SJSA1 (cell line): ENCODE measurements at places on chromosomes 5 and 9. TPM values are rescaled to one million over a fixed set of nuclear protein-coding genes. Genes with fewer than 3 reads are reported as not detected.

GRCh38 chr5:122494109-122494508 lies 182.1 kb downstream of the SNCAIP start:
- H3K4me1 ChIP-seq: no peaks in the 10 kb centered on the region
- no peak for DNase-seq
- H3K36me3 ChIP-seq: no peaks in the 10 kb centered on the region

DNA sequence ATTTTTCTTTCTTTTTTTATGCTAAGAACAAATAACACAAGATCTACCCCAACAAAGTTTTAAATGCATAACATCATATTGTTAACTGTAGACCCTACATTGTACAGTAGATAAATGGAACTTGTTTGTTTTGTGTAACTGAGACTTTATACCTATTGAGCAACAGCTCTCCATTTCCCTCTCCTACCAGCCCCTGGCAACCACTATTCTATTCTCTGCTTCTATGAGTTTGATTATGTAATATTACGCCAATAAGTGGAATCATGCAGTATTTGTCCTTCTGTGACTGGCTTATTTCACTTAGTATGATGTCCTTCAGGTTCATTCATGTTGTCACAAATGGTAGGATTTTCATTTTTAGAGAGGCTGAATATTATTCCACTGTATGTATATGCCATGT lies 308.2 kb upstream of the PRR16 start:
- H3K4me1 ChIP-seq: peaks cover 37% of the 10 kb centered on the region
- no peak overlapping the region for H3K27ac ChIP-seq
- no peaks in the 10 kb centered on the region for H3K27me3 ChIP-seq

- H3K4me3 ChIP-seq: no peak overlapping the region
- no peaks in the 10 kb centered on the region for H3K36me3 ChIP-seq
- H3K27me3 ChIP-seq: 0 out of 2 replicates have a peak, but pooled peaks cover 4% of the 10 kb centered on the region
- DNase-seq: no peak
These were observed 66.7 kb downstream of the SVEP1 start for GRCh38 chr9:110512817-110513216.

- H3K36me3 ChIP-seq: no peaks in the 10 kb centered on the region
- no peaks in the 10 kb centered on the region for H3K27me3 ChIP-seq
- peak; percentile 74 for DNase-seq
- peak overlapping the region; percentile 43 for H3K4me3 ChIP-seq
- no peak overlapping the region for H3K27ac ChIP-seq
These were observed 76.6 kb upstream of the TBCA start for GRCh38 chr5:77852514-77853352.

GRCh38 chr9:124018730-124019697 lies 7.4 kb downstream of the LHX2 start:
- H3K4me1 ChIP-seq: no peaks in the 10 kb centered on the region
- no peaks in the 10 kb centered on the region for H3K36me3 ChIP-seq
- no peak for DNase-seq
- no peak overlapping the region for H3K27ac ChIP-seq

DNA sequence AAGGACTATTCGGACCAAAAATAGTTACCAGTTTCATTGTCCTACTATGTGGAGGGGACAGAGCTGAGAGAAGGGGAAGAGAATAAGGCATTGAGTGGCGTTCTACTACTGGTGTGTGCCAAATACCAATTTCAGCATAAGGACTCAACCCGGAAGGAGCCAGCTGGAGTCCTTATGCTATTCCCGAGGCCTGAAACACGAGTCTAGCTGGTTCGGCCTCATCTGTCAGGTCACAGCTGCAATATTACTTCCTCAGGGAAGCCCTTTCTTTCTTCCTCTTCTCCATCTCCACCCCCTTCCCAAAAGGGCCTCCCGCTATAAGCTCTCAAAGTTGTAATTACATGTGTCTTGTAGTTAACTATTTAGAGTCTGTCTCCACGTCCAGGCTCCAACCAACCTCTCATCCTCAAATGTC lies 20.5 kb upstream of the FER start:
- H3K4me3 ChIP-seq: peak overlapping the region; percentile 57
- peaks cover 11% of the 10 kb centered on the region for H3K4me1 ChIP-seq
- no peaks in the 10 kb centered on the region for H3K27me3 ChIP-seq
- no peaks in the 10 kb centered on the region for H3K36me3 ChIP-seq
- no peak overlapping the region for H3K27ac ChIP-seq

- peaks cover 14% of the 10 kb centered on the region for H3K4me1 ChIP-seq
- H3K36me3 ChIP-seq: no peaks in the 10 kb centered on the region
- H3K4me3 ChIP-seq: no peak overlapping the region
- peak; percentile 36 for DNase-seq
- H3K27me3 ChIP-seq: no peaks in the 10 kb centered on the region
These were observed 287.0 kb upstream of the TMEM161B start for GRCh38 chr5:88555674-88556073.

CA9 gene
- not detected in 2 replicates for total RNA-seq

TLX3 gene
- total RNA-seq: not detected in 2 replicates

DNA sequence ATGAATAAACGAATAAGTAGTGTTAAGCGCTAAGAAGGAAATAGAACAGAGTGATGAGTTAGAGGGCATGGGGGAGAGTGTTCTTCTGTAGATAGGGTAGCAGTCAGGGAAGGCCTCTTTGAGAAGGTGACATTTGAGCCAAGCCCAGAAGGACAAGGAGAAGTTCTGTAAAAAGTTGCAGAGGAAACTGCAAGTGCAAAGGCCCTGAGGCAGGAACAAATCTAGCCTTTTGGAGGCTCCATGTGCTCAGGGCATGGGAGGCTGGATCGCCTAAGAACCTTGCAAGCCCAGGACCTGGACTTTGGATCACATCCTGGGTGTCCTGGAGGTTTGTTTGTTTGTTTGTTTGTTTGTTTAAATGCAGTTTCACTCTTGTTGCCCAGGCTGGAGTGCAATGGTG lies 8.0 kb downstream of the EIF4E1B start:
- no peak overlapping the region for H3K4me3 ChIP-seq
- no peaks in the 10 kb centered on the region for H3K4me1 ChIP-seq
- no peak for DNase-seq
- no peak overlapping the region for H3K27ac ChIP-seq
- peaks cover 41% of the 10 kb centered on the region for H3K27me3 ChIP-seq

CNTNAP3 gene
- 0.13 TPM in 1 of 2 replicates, not detected in the other for total RNA-seq

ITK gene
- total RNA-seq: not detected in 2 replicates

PCDHA4 gene
- 0.50 TPM in 1 of 2 replicates, not detected in the other for total RNA-seq

DNA sequence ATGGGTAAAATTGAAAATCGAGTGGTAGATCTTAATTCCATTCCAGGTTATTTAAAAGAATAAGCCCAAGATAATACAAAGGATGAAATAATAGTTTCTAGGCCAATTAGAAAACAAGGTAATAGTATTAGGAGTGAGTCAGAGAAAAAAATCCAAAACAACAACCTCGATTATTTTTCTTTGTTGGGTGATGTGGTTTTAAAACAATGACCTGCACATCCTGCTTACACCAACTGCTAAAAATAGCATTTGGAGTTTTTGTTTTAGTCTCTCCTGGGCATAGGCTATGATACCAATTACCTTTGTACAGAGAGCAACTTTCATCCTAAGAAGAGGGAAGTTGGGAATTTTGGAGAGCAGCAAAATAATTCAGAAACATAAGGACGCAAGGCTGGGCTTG lies 101.7 kb upstream of the MYO10 start:
- H3K4me1 ChIP-seq: peaks cover 24% of the 10 kb centered on the region
- H3K36me3 ChIP-seq: no peaks in the 10 kb centered on the region; the same call in 1 of the 2 replicates
- H3K4me3 ChIP-seq: no peak overlapping the region
- no peak for DNase-seq
- no peaks in the 10 kb centered on the region for H3K27me3 ChIP-seq
- peak overlapping the region; percentile 49 for H3K27ac ChIP-seq

- DNase-seq: no peak
- H3K27me3 ChIP-seq: no peaks in the 10 kb centered on the region
- no peaks in the 10 kb centered on the region for H3K36me3 ChIP-seq
- H3K27ac ChIP-seq: no peak overlapping the region
- H3K4me3 ChIP-seq: no peak overlapping the region
- H3K4me1 ChIP-seq: no peaks in the 10 kb centered on the region
These were observed 144.9 kb downstream of the FAM114A2 start for GRCh38 chr5:153893817-153894216.

DNA sequence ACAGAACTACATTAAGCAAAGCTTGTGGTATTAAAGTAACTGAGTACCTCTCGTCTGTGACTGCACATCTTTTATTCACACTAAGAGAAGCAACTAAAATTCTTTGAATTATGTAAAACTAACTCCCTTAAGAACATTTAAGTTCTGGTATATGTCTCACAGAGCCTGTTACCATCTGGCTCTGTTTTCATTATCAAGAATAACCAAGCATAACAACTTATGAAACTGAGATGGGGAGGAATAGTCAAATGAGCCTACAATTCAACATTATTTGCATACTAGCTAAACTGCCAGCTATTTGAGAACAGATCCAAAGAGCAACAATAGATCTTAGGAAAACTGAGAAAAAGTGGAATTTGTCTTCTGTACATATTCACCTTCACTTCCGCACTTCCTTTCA lies 25.3 kb upstream of the ISOC1 start:
- no peak for DNase-seq
- no peak overlapping the region for H3K4me3 ChIP-seq
- no peaks in the 10 kb centered on the region for H3K36me3 ChIP-seq
- no peaks in the 10 kb centered on the region for H3K4me1 ChIP-seq

DNA sequence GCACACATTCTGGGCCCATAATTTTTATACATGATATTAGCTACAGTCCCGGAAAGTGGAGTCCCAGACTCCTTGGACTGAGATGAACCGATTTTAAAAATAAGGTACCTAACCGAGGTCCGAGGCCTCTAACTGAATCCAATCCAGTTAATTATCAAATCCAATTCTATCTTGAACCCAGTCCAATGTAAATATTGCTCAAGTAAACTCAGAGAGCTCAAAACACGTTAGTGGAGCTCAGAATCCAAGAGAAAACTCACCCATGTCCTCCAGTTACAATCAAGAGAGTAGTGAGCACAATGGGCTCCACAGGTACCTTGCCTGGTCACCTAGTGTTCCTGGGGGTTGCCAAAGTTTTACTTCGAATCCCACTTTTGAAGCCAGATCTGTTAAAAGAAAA lies 37.9 kb upstream of the DIRAS2 start:
- H3K27me3 ChIP-seq: no peaks in the 10 kb centered on the region
- H3K4me3 ChIP-seq: no peak overlapping the region
- no peak for DNase-seq
- no peaks in the 10 kb centered on the region for H3K36me3 ChIP-seq
- no peak overlapping the region for H3K27ac ChIP-seq

GRCh38 chr9:68940573-68940972 lies 73.3 kb downstream of the PRKACG start:
- H3K4me3 ChIP-seq: no peak overlapping the region
- H3K27ac ChIP-seq: no peak overlapping the region
- no peak for DNase-seq
- no peaks in the 10 kb centered on the region for H3K4me1 ChIP-seq
- no peaks in the 10 kb centered on the region for H3K36me3 ChIP-seq

DNA sequence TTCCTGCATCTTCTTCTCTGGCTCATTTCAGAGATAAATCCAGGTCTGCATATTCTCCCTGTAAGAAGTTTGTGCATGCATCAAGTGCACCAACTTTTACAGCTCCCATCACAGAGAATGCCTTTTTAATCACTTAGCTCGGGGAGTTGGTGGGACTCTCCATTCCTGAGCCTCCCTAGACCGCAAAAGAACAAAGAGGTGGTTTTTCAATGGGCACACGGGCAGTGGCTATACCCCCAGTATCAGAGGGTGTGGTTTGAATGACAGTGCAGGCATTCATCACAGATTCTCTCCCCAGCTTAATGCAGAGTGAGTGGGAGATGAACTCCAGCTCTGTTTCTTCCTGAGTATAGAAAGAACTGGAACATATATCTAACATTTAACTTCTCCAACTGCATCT lies 264.7 kb upstream of the NR4A3 start:
- no peaks in the 10 kb centered on the region for H3K27me3 ChIP-seq
- H3K36me3 ChIP-seq: no peaks in the 10 kb centered on the region
- H3K27ac ChIP-seq: no peak overlapping the region
- no peaks in the 10 kb centered on the region for H3K4me1 ChIP-seq

GRCh38 chr5:34585601-34586104 lies 70.5 kb upstream of the RAI14 start:
- peak overlapping the region; percentile 96 for H3K27ac ChIP-seq
- DNase-seq: peak; percentile 36
- peaks cover 37% of the 10 kb centered on the region for H3K4me1 ChIP-seq

- peaks cover 14% of the 10 kb centered on the region for H3K4me1 ChIP-seq
- H3K27ac ChIP-seq: no peak overlapping the region
- no peak for DNase-seq
- H3K27me3 ChIP-seq: no peaks in the 10 kb centered on the region
These were observed 63.0 kb downstream of the LPAR1 start for GRCh38 chr9:110975278-110975677.

GRCh38 chr5:132302413-132302812 lies 8.2 kb downstream of the SLC22A4 start:
- no peak overlapping the region for H3K27ac ChIP-seq
- DNase-seq: peak; percentile 40
- no peaks in the 10 kb centered on the region for H3K36me3 ChIP-seq
- H3K27me3 ChIP-seq: no peaks in the 10 kb centered on the region
- no peak overlapping the region for H3K4me3 ChIP-seq
- H3K4me1 ChIP-seq: no peaks in the 10 kb centered on the region

- H3K36me3 ChIP-seq: peaks cover 67% of the 10 kb centered on the region
- H3K4me1 ChIP-seq: peaks cover 72% of the 10 kb centered on the region
- no peak for DNase-seq
- no peak overlapping the region for H3K27ac ChIP-seq
- H3K27me3 ChIP-seq: no peaks in the 10 kb centered on the region
- H3K4me3 ChIP-seq: no peak overlapping the region
These were observed 43.6 kb downstream of the BASP1 start for GRCh38 chr5:17261075-17261474.

- no peaks in the 10 kb centered on the region; the same call in 1 of the 2 replicates for H3K27me3 ChIP-seq
- no peaks in the 10 kb centered on the region for H3K36me3 ChIP-seq
- H3K4me1 ChIP-seq: no peaks in the 10 kb centered on the region
- H3K4me3 ChIP-seq: no peak overlapping the region
- no peak overlapping the region for H3K27ac ChIP-seq
These were observed 72.5 kb downstream of the SEMA6A start for GRCh38 chr5:116502138-116502537.

DNA sequence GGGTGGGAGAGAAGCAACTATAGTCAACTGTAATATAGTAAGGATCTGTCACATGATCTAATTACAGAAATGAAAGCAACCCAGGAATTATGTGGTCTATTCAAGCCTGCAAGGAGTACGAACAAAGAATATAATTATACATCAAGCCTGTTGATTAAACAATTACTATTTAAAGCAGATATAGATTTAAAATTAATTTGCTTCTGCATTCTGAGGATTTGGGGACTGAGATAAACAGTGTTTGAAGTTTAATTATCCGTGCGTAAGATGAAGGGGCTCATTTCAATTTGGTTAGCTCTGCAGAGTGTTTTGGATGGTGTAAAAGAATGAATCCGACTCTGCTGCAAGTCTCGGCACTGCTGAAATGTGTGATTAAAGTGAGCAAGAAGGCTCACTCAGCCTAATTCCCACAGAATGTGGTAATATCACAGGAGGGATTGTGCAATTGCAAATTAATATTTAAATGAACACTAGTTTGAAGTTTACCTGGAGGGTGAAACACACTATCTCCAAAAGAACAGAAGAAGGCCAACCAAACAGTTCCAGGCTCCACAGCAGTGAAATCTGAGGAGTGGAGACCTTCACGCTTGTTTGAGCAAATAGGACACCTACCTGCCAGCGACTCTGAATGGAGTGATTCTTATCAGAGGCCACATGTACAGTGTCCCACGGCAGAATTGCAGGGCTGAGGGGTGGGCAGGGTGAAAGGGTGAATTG lies 420.6 kb upstream of the SLC30A5 start:
- H3K4me3 ChIP-seq: no peak overlapping the region
- no peaks in the 10 kb centered on the region for H3K27me3 ChIP-seq
- DNase-seq: no peak
- H3K4me1 ChIP-seq: no peaks in the 10 kb centered on the region
- no peaks in the 10 kb centered on the region for H3K36me3 ChIP-seq
